ENCODE measurements at places on chromosomes 6 and 20. TPM values are rescaled to one million over a fixed set of nuclear protein-coding genes. Genes with fewer than 3 reads are reported as not detected.

DNA sequence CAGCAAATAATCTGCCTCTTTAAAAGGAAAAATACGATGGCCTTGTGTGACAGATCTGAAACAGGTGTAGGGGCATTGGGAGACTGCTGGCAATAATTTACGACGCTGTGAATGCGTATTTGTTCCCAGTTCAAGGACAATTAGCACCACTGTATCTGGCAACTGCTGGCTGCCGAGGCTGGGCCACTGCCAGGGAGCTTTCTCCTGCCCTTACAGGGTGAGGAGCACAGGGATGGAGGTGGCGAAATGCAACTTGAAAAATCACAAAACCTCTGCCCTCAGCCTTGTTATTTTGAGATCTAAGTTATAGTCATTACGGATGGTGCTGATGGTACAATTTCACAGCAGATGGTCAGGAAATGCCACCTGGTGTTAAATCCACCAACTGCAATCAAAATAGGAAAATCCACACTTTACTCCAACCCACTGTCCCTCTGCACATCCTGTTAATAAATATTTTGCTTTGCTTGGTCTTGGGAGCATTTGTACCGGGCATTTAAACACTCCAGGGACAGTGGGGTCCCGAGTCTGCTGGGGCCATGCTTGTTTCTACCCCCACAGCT is 6.4 kb downstream of the MYLK4 start:
- H3K27me3 ChIP-seq: no peaks in the 10 kb centered on the region
- no peaks in the 10 kb centered on the region for H3K36me3 ChIP-seq
- peaks cover 12% of the 10 kb centered on the region for H3K4me1 ChIP-seq
- no peak overlapping the region for H3K4me3 ChIP-seq
- no peak overlapping the region for H3K27ac ChIP-seq

DNA sequence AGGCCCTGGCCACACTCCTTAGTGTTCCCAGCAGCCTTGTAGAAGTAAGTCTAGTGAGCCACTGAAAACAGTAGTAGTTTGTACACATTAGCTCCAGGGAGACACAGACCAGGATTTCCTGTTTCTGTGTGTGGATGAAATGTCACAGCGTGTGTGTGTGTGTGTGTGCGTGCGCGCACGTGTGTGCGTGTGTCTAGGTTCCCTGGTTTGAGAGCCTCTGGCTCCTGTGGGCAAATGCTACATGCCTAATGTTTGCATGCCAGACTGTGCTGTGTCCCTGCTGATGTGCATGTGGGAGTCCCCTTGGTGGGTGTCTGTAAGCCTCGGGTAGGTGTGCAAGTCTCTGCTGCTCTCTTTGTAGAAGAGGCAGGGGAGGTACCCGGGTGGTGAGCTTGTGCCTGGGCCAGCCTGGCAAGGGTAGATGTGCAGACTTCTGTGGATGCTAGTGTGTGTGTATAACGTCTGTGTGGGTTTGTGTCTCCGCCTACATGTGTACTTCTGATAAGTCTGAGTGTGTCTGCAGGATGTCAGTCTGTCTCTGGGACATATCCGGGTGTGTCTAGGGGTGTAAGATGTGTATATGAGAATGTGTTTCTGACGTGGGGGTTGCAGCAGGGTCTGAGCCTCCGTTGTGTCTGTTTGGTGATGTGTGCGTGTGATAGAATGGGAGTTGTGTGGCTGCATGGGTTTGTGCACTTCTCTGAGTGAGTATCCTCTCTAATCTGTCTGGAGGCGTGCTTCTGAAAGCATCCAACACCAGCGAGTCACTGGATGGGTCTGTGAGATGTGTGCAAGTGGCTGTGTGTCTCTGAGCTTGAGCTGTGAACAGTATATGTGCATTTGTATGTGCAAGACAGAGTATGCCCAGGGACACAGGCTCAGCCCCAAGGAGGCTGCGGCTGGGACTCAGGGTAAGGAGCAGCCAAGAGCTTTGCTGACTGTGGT is 19.0 kb upstream of the TLDC2 start:
- peaks cover 89% of the 10 kb centered on the region for H3K4me1 ChIP-seq
- DNase-seq: no peak
- H3K36me3 ChIP-seq: no peaks in the 10 kb centered on the region
- H3K27me3 ChIP-seq: no peaks in the 10 kb centered on the region

DNA sequence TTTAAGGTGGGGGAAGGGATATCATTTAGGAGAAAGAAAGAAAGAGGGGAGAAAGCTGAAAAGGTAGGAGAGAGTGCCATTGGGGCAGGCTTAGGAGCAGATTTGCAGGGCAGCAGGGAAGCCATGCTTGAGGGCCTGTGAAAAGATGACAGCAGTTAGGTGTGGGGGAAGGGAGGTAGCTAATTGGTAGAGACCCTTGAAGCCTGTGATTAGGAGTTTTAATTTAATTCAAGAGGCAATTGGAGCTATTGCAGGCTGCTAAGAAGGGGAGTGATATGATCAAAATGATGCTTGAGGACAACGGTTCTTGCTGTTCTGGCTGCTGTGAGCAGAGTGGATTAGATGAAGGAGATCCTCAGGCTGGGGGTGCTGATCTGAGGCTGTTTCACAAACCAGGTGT is 24.5 kb upstream of the SEC63 start:
- no peak overlapping the region for H3K4me3 ChIP-seq
- H3K27me3 ChIP-seq: no peaks in the 10 kb centered on the region
- no peaks in the 10 kb centered on the region for H3K36me3 ChIP-seq
- no peak overlapping the region for H3K27ac ChIP-seq

- peak; percentile 69 for DNase-seq
- H3K4me3 ChIP-seq: no peak overlapping the region
- peaks cover 21% of the 10 kb centered on the region for H3K4me1 ChIP-seq
- H3K27ac ChIP-seq: no peak overlapping the region
- no peaks in the 10 kb centered on the region for H3K27me3 ChIP-seq
These were observed 31.1 kb downstream of the ARID1B start for GRCh38 chr6:156808287-156808686.

GRCh38 chr6:44127186-44128019 is at the start of the genes MRPL14 and TMEM63B:
Gene MRPL14 (minus strand): TSS chr6:44127452. CDS start chr6:44116611, 10,841 bp downstream.
Gene TMEM63B (plus strand): TSS chr6:44127554. CDS start chr6:44134585, 7,031 bp downstream.
- peak within 1 kb of the TSS; percentile 89 for H3K4me3 ChIP-seq
- no peaks in the 10 kb centered on the region for H3K27me3 ChIP-seq
- peak within 1 kb of the TSS; percentile 88 for H3K27ac ChIP-seq
- no peaks in the 10 kb centered on the region for H3K36me3 ChIP-seq
- DNase-seq: peak; percentile 87
- peaks cover 35% of the 10 kb centered on the region for H3K4me1 ChIP-seq

GRCh38 chr6:105934708-105935107 is 151.4 kb upstream of the PRDM1 start:
- DNase-seq: no peak
- no peaks in the 10 kb centered on the region for H3K27me3 ChIP-seq
- H3K4me1 ChIP-seq: no peaks in the 10 kb centered on the region
- H3K36me3 ChIP-seq: no peaks in the 10 kb centered on the region
- H3K4me3 ChIP-seq: no peak overlapping the region

- H3K4me3 ChIP-seq: no peak overlapping the region
- H3K27me3 ChIP-seq: no peaks in the 10 kb centered on the region
- H3K4me1 ChIP-seq: peaks cover 3% of the 10 kb centered on the region
- H3K36me3 ChIP-seq: no peaks in the 10 kb centered on the region
These were observed 236.3 kb upstream of the ZNF217 start for GRCh38 chr20:53829724-53830521.

- no peak for DNase-seq
- no peak overlapping the region for H3K4me3 ChIP-seq
- no peaks in the 10 kb centered on the region for H3K36me3 ChIP-seq
- no peaks in the 10 kb centered on the region for H3K4me1 ChIP-seq
- no peak overlapping the region for H3K27ac ChIP-seq
These were observed 123.0 kb downstream of the PLCB1 start for GRCh38 chr20:8254911-8255582.

DNA sequence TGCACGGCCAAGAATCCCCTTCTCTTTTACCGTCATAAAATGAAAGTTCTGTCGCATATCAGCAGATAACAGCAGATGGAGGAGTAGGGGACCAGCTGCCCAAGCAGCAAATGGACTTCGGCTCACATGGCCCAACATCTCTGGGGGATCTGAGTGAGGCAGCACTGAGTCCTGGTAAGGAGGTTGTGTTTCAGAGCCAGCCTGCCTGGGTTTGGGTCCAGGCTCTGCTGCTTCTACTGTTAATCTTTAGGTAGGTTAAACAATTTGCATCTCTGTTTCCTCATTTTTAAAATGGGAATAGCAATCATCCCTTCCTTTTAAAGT is 193.6 kb downstream of the DOK5 start:
- H3K27me3 ChIP-seq: no peaks in the 10 kb centered on the region
- H3K27ac ChIP-seq: no peak overlapping the region
- no peak for DNase-seq
- H3K36me3 ChIP-seq: no peaks in the 10 kb centered on the region
- H3K4me3 ChIP-seq: no peak overlapping the region
- peaks cover 3% of the 10 kb centered on the region for H3K4me1 ChIP-seq

GRCh38 chr6:160030103-160030502 is 61.2 kb downstream of the IGF2R start:
- no peak overlapping the region for H3K4me3 ChIP-seq
- peaks cover 12% of the 10 kb centered on the region for H3K4me1 ChIP-seq
- peak overlapping the region; percentile 75 for H3K27ac ChIP-seq
- DNase-seq: peak; percentile 88
- no peaks in the 10 kb centered on the region for H3K27me3 ChIP-seq

GRCh38 chr6:28738396-28738765 is 185.4 kb downstream of the TRIM27 start:
- no peaks in the 10 kb centered on the region for H3K27me3 ChIP-seq
- no peak overlapping the region for H3K4me3 ChIP-seq
- H3K4me1 ChIP-seq: no peaks in the 10 kb centered on the region
- H3K27ac ChIP-seq: no peak overlapping the region
- DNase-seq: no peak

GRCh38 chr6:35058865-35059522 is 82.1 kb downstream of the TCP11 start:
- H3K36me3 ChIP-seq: no peaks in the 10 kb centered on the region
- H3K4me1 ChIP-seq: peaks cover 5% of the 10 kb centered on the region
- H3K27me3 ChIP-seq: no peaks in the 10 kb centered on the region
- no peak overlapping the region for H3K27ac ChIP-seq

GRCh38 chr6:141618180-141618581 is 514.5 kb upstream of the GJE1 start:
- no peaks in the 10 kb centered on the region for H3K27me3 ChIP-seq
- H3K27ac ChIP-seq: no peak overlapping the region
- peak overlapping the region; percentile 34 for H3K4me3 ChIP-seq
- no peak for DNase-seq
- no peaks in the 10 kb centered on the region for H3K36me3 ChIP-seq
- H3K4me1 ChIP-seq: no peaks in the 10 kb centered on the region

- no peak for DNase-seq
- no peaks in the 10 kb centered on the region for H3K36me3 ChIP-seq
- no peaks in the 10 kb centered on the region for H3K27me3 ChIP-seq
- H3K4me3 ChIP-seq: no peak overlapping the region
- H3K27ac ChIP-seq: no peak overlapping the region
- no peaks in the 10 kb centered on the region for H3K4me1 ChIP-seq
These were observed 166.8 kb upstream of the SLC22A16 start for GRCh38 chr6:110643175-110643574.

Gene LKAAEAR1
- total RNA-seq: 45.3 TPM

Gene NRN1
- 0.31 TPM for total RNA-seq

Gene CLVS2
- 0.16 TPM for total RNA-seq

Gene TMEM170B
- total RNA-seq: 6.5 TPM

Gene CARMIL1
- 120 TPM for total RNA-seq

Gene GNAS-AS1
- total RNA-seq: 4.4 TPM

Gene TFAP2D
- total RNA-seq: not detected

Gene LY6G5B
- total RNA-seq: 15.9 TPM

Gene FOXA2
- total RNA-seq: 0.43 TPM
